Pulmonary artery endothelial cell (primary cell): ENCODE measurements at places on chromosomes 2 and 18.

- DNase-seq, result no peak
These were observed 72.6 kb downstream of the ANKRD44 start for GRCh38 chr2:197238043-197238365.

- DNase-seq, result no peak
These were observed 2.8 kb downstream of the MFSD2B start for GRCh38 chr2:24012521-24013188.

DNA sequence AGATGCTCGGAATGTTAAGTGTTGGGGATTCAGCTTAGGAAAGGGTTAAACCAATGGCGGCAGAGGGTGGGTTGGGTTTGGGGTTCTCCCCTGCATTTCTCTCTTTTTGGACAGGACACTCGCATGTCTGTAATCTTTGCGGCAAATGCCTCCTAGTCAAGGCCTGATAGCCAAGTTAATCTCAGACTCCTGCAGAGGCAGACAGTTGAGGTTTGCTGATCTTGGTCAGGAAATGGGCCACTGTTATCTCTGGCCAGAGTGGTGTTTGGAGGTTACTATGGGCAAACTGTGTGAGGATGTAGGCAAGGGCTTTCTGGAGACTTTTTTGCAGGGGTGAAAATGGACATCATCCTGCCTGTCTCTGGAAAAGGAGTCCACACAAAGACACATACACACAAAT lies 188.8 kb downstream of the SETBP1 start:
- no peak for DNase-seq

DNA sequence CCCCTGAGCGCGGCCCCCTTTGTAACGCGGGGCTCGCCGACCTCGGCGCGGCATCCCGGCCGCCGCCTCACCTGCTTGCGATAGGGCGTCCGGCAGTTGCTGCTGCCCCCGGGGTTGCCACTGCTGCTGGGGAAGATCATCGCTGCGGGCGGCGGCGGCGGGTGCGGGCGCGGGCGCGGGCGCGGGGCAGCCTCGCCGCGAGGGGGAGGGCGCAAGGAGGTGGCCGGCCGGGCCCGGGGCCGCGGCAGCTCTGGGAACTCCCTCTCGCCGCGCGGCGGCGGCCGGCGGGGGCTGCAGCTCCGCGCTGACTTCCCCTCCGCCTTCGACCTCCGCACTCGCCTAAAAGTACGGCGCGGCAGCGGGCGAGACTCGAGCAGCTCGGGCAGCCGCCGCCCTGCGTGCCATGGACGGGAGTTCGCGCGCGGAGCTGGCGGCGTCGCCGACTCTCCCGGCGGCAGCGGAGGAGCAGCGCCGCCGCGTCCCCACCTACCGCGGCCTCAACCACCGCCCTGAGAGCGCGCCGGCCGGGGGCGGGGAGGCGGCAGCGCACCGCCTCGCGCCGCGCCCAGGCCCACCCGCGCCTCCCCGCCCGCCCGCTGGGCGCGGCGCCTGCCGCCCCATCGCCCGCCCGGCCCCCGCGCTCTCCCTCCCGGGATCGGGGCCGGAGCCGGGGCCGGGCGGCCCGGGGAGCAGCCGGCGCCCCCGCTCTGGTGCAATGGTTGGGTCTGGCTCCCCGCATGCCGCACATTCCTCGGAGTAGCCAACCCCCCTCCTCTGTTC lies 86.0 kb downstream of the RBMS1 start:
- no peak for DNase-seq

DNA sequence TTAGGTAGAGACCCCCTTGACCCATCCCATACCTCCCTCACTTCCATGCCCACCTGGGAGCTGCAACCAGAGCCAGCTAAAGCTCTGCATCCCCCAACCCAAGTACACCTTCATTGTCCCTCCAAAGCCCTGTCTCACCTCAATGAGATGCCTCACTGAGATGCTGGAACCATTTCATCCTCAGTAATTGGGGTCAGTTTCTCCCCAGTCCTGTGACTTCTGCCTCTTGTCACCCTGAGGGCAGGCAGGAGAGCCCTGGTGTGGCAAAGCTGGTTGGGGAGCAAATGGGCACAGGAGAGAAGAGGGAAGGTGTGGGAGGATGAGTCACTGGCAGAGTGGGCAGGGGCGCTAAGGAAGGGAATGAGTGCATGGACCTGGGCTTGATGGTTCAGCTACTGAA lies 27.9 kb upstream of the NT5DC4 start:
- no peak for DNase-seq

- DNase-seq, result no peak
These were observed 32.1 kb downstream of the PPM1B start for GRCh38 chr2:44200759-44201158.

GRCh38 chr18:13500869-13501542 lies 225.4 kb downstream of the FAM210A start:
- DNase-seq, result peak; percentile 73

- DNase-seq, result no peak
These were observed 14.0 kb downstream of the TWIST2 start for GRCh38 chr2:238861766-238862315.

- DNase-seq, result no peak
These were observed 2.4 kb downstream of the RPE start for GRCh38 chr2:210004881-210005280.

- no peak for DNase-seq
These were observed 408.0 kb downstream of the LRATD1 start for GRCh38 chr2:15040429-15041084.

DNA sequence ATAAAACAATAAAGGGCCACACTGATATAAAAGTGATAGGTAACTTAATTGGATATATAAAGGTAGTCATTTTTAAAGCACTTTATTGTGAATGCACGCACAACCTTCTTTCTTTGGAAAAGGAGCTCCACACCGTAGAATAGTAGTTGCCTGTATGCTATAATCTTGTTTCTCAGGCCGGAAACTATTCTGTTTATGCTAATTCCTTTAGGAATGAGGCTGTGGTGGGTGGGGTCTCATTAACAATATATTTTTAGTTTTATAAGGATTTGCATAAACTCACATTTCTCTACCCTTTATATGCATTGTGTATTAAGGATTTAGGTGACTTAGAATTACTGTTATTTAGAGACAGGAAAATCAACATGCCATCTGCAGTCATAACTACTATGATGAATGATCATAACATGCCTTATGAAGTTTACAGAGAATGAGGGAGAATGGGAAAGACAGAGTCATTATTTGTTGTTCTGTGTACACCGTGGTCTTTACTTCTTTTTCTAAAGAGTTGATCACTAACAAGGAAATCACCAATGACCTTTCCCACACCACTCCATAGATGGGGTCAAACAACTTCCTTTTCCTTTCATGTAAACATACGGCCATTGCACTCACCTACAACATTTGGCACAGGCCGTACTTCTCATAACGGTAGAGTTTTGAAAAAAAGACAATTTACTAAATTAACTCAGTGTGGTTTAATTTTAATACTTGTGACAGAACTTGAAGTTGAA lies 84.5 kb downstream of the PIEZO2 start:
- no peak for DNase-seq

DNA sequence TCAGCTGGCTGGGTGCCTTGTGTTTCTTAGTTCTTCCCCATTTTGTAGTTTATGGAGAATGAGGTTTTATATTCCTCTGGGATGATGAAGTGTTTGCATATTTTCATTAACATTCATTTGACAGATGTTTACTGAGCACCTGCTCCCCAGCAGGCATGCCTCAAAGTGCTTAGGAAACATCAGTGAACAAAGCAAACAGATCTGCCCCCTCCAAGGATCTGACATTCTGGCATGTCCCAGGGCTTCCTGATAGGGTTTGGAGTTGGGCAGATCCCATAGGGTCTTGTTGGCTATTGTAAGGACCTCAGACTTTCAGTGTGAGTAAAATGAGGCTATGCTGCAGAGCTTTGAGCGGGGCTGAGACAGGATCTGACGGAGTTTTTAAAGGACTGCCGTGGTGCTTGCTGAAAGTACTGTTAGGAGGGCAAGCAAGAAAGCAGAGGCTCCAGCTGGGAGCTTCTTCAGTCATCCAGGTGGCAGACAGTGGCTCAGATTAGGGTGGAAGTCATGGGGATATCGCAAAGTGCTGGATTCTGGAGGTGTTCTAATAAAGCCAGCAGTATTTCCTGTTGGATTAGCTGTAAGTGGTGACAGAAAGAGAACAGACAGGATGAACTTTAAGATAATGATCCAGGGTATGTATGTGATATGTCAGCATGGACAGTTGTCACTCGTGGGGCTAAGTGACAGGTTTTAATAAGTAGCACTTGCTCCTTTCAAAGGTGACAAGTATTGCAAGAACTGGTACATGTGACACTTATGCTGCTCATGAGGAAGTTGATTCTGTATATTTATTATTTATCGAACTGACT lies 11.3 kb upstream of the IAH1 start:
- DNase-seq, result no peak

- DNase-seq, result no peak
These were observed 55.0 kb downstream of the CHST9 start for GRCh38 chr18:27130065-27130630.

GRCh38 chr2:53751728-53752127 lies 15.9 kb upstream of the CHAC2 start:
- DNase-seq, result no peak

DNA sequence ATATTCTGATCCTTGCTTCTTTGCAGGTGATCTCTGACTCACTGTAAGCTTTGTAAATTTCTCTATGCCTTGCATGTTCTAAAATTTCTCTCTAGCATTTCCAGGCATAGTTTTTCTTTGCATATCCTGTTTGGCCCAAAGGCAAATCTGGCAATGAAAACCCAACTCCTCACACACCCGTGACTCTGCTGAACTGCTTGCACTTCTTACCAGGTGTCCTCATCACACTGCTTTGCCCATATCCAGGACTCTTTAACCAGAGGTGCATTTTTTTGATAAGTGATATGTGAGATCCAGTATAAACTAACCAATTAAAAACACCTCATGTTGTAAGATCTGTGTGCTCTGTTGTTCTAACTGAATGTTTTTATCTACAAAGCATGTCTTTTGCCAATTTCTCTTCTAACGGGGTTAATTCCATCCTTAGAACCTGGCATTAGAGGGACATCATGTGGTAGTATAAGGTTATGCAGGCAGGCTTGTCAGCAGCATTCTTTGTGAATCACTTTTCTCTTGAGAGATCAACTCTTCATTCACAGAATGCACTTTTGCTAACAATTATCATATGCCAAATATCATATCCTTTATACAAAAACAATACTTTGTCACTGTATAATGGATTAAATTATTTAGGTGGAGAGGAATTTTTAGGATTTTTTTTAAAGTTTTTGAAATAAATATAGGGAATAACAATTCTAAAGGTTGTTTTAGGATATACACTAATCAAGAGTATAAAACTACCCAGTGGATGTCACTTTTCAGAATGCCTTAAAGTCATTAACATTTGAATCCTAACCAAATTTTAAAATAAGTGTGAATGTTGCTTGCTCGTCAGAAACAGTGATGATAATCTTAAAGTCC lies 20.8 kb upstream of the TMX3 start:
- DNase-seq, result no peak

GRCh38 chr18:60649842-60650536 lies 277.4 kb upstream of the MC4R start:
- no peak for DNase-seq

- DNase-seq, result no peak
These were observed 181.2 kb upstream of the LRATD1 start for GRCh38 chr2:14451312-14451711.

- no peak for DNase-seq
These were observed 79.7 kb upstream of the MSH2 start for GRCh38 chr2:47323009-47323821.

DNA sequence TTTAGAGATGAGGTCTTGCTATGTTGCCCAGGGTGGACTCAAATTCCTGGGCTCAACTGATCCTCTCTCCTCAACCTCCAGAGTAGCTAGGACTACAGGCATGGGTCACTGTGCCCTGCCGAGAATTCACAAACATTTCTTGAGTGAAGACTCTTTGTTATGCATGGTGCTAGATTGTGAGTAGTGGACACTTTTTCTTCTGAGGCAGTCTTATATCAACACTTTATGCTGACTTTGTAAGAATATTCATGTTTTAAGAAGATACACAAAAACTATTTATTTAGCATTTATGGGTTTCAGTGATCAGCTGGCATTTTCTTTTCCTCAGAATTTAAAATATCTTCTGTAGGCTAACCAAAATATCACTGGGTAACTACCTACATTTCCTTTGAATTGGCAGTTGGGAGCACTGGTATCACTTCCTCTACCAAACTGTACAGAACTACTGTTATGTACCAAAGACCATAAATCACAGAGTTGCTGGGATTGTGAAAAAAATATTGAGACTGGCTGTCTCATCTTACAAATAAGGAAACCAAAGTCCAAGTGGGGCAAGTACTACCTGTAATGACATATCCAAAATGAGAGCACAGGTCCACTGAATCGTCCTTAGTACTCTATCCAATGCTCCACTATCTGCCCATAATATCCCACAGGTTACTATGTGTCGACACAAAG lies 34.0 kb downstream of the DOCK10 start:
- DNase-seq, result no peak
